Stimulated activated CD4-positive, alpha-beta T cell treated with anti-CD3 and anti-CD28 coated beads, TNF-alpha, amount 100 ng/mL, for 24 hours (primary cell): ENCODE measurements at places on chromosomes 7 and 10.

GRCh38 chr7:75843613-75844116 lies 30.1 kb upstream of the CCL24 start:
- no peak for DNase-seq

GRCh38 chr7:940599-941408 lies 13.7 kb downstream of the ADAP1 start:
- no peak for DNase-seq

DNA sequence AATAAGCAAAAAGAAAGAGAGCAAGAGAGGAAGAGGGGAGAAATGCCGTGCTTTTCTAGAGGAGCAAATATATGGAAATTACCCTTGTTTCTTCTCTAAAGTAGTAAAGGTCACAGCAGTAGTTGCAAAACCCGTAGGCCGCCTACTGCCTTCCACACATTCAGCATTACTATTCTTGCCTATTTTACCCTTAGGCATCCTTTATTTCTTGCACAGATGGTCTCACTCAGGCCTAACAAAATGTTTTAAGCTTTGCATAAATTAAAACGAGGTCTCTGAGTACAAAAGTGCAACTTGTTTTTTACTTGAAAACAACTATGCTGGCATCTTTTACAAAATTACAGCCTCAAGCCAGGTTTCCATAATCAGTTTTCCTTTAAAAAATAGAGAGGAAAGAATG lies 644.6 kb downstream of the AUTS2 start:
- no peak for DNase-seq

DNA sequence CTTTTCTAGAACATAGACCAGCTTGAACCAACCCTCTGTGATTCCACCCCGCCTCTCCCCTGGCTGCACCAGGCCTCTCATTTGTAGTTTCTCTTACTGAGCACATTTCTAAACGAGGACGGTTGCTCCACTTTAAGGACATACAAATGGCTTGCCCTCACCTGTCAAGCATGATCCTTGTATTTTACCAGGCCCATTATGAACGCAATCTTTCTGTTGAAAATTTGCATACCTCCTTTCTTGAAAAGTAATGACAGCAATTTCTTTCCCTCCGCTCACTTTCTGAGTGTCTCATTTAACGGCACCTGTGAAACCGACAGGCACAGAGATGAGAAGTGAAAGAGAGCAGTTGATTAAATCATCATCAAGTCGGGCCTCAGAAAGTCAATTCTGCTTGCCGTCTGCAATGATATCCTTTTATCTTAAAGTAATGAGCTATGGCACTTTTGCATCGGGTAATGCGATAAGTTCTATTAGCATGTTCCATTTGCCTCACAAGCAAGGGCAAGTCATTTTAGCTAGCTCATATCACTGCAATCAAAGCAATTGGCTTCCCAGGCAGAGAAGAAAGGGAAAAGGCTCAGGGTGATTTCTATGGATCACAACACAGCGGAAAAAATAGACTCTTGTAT lies 705.6 kb upstream of the GALNT17 start:
- no peak for DNase-seq

DNA sequence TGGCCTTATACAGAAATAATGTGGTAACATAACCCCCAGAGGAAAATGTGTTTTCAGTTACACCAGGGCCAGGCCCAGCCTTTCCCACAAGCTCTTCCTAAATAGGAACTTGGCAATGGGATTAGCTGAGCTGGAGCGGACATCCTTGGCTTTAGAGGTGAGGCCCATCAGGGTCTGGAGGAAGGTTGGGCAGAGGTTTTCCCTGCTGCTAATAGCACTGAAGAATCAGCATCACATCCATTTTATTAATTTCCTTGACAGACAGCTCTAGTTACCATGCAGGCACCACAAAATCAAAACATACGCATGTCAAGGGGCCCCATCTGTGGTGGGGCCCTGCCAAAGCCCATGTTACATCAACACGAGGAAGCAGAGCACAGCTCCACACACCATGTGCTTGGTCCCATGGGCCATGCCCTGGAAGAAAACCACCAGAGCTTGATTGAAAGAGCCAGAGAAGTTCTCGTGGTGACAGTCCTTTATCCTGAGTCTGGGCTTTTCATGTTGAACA lies 566.6 kb downstream of the KCNMA1 start:
- no peak for DNase-seq

DNA sequence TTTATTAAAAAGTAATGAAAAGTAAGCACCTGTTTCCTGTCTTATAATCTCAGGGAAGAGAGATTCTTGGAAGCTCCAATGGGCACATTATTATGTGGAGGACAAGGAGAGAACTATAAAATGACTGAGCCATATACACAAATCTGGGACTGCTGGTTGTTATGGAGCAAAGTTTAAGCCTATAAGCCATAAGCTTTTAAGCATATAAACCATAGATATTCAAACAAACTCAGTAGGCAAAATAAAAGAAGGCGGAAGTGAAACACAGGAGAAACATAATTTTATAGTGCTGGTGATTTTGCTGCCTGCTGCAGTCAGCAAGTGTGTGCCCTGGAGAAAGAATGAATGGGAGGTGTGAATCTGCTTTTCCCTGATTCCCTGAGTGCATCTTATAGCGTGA lies 274.4 kb downstream of the KIF20B start:
- DNase-seq: no peak

GRCh38 chr10:58588673-58589265 lies 76.1 kb downstream of the BICC1 start:
- DNase-seq: no peak

DNA sequence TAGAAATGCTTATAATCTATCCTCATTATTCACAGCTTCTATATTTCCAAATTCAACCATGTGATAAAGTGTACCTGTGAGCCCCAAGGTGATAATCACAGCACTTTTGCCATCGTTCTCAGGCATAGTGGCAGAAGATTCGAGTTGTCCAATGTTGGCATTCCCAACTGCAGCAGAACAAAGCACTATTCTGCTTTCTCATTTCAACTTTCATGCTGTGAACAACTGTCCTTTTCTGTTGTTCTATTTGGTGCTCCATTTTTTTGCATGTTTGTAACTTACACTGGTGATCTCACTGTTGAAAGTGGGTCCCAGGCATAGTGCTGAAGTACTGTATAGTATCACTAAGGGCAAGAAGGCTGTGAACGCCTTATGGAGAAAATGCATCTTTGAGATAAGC lies 438.2 kb downstream of the PAXIP1 start:
- DNase-seq: no peak

DNA sequence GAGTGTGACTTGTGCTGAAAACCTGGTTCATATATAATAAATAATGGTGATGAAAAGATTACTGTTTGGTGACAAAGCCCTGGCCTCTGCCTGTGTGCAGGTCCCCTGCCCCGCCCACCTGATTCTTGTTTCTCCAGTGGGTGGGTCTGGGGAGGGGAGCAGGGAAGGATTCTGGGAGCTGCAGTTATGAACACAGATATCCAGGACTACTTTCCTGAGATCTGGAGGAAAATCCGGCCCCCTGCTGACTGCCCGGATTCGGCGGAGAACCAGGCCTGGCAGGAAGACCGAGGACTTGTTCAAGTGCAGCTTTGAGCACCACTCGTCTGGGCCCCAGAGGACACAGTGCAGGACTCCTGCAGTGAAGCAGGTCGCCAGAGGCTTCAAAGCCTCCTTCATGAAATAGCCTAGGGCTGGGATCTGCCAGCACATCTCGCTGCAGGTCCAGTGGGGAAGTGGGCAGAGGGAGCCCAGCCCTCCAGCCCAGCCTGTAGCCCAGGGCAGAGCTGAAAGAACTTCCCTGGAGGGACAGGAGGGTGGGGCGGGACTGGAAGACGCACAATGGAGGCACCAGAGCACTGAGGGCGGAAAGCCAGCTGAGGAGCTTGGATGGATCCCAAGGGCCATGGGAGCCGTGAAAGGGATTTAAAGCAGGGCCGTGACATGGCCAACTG lies 7.0 kb downstream of the ATP6V0E2 start:
- no peak for DNase-seq

GRCh38 chr10:69953851-69954250 lies 98.8 kb upstream of the MACROH2A2 start:
- DNase-seq: no peak

DNA sequence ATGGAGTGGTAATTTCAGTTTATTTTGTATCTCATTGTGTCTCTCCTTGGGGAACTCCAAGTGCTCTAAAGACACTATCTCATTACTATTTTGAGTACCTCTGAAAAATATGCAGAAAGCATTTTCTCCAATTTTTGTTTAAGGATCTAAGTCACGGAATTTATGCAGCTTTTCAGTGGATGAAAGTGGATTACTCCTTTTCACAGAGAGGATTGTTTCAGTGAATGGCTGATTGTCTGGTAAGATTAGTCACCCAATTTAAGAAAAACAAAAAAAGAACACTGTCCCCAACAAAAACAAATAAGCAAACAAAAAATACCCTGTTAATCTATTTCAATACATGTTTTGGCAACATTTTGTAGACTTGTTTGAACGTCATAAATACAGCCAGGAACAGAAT lies 338.3 kb upstream of the TEX47 start:
- DNase-seq: no peak

- DNase-seq: no peak
These were observed 5.5 kb downstream of the HOXA4 start for GRCh38 chr7:27124902-27125689.

DNA sequence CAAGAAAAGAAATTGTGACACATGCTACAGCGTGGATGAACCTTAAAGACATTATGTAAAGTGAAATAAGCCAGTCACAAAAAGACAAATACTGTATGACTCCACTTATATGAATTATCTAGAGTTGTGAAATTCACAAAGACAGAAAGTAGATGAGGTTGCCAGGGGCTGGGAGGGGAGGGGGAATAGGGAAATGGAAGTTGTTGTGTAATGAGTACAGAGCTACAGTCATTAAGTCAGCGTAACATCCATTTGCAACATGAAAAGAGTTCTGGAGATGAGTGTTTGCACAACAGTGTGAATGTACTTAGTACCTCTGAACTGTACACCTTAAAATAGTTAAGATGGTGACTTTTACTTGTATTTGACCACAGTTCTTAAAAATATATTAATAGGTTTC lies 112.1 kb upstream of the CDK1 start:
- no peak for DNase-seq

GRCh38 chr7:148712678-148713329 lies 14.1 kb downstream of the CUL1 start:
- no peak for DNase-seq

DNA sequence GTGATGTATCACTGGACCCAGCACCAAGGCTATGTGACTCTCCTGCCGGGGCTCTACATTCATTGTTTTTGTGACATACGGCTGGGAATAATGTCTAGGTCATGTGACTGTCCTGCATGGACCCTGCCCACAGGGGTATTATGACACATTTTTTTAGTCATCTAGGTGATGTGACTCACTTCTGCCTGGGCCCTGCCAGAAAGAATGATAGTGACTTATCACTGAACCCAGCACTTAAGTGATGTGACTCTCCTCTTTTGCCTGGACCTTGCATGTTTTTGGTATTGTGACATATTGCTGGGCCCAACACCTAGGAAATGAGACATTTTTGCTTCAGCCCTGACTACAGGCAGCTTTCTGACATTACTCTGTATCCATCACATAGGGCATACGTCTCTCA lies 51.1 kb upstream of the ZNF107 start:
- no peak for DNase-seq

GRCh38 chr7:127844707-127845331 lies 186.4 kb downstream of the LRRC4 start:
- DNase-seq: no peak

GRCh38 chr7:90736968-90737939 lies 141.1 kb downstream of the CDK14 start:
- DNase-seq: no peak

GRCh38 chr10:56586461-56586891 lies 225.4 kb upstream of the ZWINT start:
- DNase-seq: no peak

DNA sequence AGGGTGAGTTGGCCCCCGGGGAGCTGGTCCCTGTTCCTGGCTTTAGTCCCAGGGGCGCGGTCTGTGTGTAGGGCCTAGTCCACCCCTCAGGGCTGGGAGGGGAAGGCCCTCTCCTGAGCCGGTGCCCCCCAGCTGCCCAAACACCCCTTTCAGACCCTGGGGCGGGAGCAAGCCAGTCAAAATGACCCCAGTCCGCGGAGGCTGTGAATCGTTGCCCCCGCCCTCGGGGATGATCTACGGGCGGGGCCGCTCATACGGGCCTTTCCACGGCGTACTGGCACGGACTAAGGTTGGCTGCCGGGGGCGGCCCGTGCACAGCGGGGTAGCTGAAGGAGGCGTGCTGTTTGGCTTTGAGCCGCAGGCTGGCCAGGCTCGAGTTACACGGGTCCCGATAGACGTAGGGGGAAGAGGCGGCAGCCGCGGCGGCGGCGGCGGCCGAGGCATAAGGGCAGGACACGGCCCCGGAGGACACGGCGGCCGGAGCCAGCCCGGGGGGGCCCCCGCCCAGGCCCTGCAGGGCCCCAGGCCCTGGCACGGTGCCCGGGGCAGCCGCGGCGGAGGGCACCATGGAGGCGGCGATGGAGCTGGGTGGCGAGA lies 4.3 kb downstream of the ELOVL3 start:
- DNase-seq: no peak

GRCh38 chr7:105278973-105279687 lies 109.6 kb downstream of the SRPK2 start:
- no peak for DNase-seq

DNA sequence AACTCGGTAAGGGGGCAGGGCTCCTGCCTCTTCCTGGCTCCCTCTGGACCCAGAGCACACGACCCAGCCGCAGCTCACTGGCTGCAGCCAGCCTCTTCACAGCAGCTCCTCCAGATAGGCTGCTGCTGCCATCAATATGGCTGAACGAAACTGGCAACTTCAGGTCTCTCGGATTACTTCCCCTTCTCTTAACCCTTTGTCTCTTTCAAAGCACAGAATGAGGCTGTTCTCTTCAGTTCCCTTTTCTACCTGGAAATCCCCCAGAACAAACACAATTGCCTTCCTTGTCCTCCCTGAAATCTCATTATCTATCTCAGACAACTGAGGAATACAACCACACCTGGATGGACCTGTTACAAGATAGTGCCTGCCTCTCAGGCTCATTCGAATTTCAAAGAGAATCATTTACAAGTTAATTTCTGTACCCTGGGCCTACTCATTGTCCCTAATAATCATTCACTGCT lies 193.4 kb upstream of the MBL2 start:
- DNase-seq: no peak

DNA sequence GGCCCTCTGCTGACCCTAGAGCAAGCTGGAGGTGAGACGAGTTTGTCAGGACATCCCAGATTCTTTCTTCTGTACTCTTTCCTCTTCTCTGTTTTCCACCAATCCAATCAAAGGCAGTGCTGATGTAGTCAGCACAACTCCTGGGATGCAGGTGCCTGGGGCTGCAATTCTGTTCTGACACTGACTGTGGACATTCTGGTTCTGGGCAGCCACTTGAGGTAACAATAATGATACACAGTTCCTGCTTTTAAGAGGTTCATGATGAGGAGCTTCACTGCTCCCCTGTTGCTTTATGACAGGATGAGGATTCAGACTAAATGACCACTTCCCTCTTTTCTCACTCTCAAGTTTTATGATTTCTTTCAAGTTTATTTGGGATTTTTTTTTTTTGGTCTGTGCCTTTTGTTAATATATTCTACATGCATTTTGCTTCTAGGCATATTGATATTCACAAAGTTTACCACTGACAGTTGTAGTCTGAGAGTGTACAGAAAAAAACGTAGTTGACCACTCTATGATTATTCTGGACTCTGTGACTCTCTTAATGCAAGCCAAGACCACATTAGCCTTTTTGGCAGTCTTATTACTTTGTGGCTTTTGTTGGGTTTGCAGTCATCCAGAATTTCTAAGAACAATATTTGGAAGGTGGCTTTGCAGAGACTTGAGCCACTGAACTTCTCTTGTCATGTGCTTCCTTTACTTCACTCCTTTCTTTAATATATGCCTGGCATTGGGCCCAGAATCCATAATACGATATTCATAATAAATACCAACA lies 247.6 kb downstream of the AUTS2 start:
- DNase-seq: no peak
